ENCODE measurements at places on chromosomes 6 and 20.
A peak's percentile ranks its signal among the peaks of the same experiment; 100 is the strongest.

DNA sequence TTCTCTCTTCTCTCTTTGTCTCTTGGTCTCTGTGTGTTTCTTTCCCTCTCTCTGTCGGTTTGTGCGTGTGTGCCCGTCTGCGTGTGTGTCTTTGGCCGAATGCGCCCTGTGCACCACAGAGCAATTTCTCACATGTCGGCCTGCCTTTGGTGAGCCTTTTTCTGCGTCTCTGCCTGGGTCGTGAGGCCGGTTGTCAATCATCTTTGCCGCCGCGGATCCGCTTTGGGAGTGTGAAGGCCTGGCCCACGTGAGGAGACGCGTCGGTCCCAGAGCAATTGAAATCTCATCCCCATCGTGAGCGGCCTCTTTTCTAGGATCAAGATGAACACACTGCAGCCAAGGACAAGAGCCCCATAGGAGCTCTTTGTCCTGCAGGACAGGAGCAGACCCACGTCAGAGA lies 580.7 kb upstream of the ZNF337 start:
- DNase-seq: no peak

DNA sequence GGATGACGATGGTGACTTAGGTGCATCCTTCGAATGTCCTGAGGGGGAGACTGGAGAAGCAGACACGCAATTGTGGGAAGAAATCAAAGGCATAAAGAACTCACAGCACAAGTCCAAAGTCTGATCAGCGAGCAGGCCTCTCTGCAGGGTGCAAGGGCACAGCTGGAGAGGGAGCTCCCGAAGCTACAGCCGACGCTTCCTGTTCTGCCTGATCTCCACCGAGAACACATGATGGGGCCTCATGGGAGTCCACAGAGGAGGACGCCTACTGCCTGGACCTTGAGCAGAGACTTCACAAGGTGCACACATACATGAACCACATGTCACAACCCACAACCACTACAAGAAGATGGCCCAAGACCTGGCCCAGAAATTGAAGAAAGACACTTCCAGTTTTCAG lies 51.4 kb downstream of the RIN2 start:
- DNase-seq: no peak

DNA sequence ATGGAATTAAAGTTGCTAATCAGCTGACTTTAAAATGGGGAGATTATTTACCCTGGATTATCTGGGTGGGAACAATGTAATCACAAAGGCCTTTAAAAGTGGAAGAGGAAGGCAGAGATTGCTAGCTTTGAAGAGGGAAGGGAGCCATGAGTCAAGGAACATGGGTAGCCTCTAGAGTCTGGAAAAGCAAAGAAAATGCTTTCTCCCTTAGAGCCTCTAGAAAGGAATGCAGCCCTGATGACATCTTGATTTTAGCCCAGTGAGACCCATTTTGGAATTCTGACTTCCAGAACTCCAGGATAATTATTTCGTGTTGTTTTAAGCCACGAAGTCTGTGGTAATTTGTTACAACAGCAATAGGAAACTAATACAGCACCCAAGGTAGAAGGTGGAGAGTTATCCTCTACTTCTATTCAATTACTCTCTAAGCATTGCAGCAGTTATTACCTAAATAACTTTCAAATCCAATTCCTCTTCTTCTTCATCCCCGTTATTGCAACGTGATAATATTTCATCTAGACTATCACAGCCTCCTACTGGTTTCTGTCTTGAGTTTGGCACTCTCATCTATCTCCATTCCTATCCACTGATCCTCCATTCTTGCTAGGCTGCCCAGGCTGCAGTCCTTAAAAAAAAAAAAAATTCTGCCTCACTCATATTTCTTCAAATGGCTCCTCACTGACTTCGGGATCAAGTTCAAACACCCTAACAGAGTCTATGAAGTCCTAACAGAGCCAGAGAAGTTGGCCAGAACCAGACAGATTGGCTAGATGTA lies 224.3 kb downstream of the BTBD9 start:
- no peak for DNase-seq

DNA sequence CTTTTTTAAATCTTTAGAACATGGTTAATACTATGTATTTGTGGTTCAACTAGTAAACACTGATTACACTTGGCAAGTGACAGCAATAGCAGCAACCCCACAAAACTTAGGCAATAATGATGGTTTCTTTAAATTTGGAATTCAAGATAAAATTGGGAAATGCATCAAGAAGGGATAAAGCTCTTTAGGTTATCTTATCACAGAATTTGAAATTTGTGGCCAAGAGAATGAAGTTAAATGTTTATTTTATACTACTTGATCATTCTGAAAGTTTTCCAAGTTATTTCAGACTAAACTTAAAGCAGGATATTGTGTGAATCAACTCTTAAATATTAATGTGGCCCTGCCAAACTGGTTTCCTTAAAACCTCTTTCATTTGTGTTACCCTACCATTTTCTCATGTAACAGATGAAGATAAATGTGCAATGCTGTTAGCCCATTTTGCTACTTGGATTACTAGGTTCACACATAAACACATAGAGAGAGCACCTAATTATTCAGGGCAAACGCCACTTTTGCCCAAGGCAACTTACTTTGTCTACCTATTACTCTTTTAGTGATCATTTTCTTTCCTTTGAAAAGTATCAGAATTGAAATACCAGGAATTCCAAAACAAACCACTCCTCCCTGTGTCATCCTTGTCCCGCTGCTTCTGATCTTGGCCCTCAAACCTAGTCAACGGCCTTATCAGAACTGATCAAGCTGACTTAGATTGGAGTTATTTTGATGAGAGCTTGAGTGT lies 186.7 kb upstream of the TENT5A start:
- DNase-seq: no peak

DNA sequence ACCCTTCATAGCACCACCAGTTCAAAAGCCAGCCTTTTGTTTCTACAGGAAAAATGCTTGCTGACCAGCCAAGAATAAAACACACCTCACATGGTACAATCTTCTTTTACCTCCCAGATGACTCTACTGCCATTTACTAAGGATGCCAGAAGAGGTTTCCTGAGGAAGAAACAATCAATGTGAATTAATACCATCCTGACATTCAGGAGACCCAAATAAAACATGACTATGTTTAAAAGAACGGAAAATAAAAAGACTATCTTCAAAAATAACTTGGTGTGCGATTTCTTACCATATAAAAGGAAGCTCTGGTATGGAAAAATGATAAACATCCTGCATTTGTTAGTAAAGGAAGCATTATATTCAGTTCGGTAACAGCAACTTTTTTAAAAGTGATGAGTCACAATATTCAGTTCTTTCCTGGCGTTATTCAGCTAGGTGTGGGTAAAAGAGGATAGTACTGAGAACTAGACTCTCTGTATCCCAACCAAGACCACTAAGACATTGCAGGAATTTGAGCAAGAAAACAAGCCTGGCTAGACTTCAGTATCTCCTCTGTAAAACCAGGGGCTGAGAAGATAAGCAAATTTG lies 16.3 kb downstream of the COL21A1 start:
- no peak for DNase-seq

DNA sequence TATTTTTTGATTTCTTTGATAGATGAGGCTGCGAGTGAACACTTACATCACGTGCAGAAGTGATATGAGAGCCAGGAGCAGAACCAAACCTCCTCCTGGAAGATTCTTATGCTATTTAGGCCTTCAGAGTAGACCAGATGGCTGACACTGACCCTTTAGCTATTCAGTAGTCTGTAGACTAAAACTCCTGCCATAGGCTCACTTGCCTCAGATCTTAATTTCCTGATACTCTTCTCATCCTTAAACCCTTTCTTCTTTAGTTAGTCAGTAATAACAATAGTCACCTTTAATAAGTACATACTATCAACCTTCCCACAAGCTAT lies 45.2 kb upstream of the PXDC1 start:
- no peak for DNase-seq

GRCh38 chr20:14951105-14951504 lies 613.7 kb upstream of the FLRT3 start:
- DNase-seq: no peak

- peak; percentile 100 for DNase-seq
These were observed at the start of gene SPEF1 for GRCh38 chr20:3781153-3781910. Gene SPEF1 (minus strand): TSS chr20:3781448. CDS start chr20:3781287, 161 bp downstream.

DNA sequence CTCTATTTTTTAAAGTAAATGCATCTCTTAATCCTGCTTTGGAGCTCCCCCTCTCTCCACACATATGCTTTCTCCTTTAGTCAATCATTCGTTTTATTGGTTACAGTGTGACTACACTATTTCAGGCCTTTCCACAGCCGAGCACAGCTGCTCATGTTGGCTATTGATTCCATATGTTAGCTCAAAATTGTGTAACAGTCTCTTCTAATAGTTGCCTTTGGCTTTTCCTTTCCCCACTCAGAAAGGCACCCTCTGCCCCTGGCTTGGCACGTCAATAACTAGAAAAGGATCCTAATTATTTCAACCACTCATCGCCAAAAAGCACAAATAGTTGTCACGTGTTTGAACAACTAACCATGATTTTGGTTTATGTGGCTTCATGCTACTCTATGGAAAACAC lies 410.3 kb upstream of the SLC35B3 start:
- DNase-seq: no peak

GRCh38 chr20:22682381-22682780 lies 98.0 kb upstream of the FOXA2 start:
- no peak for DNase-seq

GRCh38 chr6:97632341-97632740 lies 349.3 kb upstream of the MMS22L start:
- DNase-seq: no peak

DNA sequence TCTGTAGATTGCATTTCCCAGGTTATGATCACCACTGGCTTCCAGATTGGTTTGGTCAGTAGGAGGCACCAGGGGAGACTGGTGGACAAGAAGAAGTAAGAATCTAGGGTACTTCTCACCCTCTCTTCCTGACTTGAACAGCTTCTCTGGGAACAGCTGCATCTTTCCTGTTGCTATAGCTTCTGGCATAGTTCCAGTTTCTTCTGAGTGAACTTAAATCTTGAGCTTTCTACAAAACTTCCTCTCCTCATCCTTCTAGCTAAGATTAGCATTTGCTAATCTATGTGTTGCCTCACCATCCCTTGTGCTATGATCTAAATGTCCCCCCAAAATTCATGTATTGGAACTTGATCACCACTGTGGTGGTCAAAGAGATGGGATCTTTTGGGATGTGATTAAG lies 724.6 kb downstream of the UTRN start:
- no peak for DNase-seq

GRCh38 chr6:116437656-116438055 lies 23.5 kb upstream of the CALHM6 start:
- no peak for DNase-seq

DNA sequence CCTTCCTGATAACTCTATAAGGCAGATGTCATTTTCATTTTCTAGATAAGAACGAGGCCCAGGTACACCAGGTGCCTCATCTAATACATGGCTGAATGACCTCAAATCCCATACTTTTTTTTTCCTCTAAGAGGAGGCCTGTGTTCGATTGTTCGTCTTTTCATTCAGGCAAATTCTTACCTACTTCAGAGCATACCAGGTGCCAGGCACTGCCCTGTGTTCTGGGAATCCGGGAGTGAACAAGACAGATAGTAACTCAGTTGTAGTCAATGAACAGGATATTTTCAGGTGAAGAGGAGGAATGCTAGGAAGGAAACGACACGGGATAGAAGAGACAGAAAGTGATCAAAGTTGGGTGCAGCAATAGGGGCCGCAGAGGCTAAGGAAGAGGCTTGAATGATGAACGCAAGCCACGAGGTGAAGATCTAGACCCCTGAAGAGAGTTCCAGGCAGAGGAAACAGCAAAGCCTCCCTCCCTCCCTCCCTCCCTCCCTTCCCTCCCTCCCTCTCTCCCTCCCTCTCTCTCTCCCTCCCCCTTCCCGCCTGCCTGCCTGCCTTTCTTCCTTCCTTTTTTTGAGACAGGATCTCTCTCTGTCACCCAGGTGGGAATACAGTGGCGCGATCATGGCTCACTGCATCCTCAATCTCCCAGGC lies 150.1 kb upstream of the ZNF217 start:
- DNase-seq: no peak

DNA sequence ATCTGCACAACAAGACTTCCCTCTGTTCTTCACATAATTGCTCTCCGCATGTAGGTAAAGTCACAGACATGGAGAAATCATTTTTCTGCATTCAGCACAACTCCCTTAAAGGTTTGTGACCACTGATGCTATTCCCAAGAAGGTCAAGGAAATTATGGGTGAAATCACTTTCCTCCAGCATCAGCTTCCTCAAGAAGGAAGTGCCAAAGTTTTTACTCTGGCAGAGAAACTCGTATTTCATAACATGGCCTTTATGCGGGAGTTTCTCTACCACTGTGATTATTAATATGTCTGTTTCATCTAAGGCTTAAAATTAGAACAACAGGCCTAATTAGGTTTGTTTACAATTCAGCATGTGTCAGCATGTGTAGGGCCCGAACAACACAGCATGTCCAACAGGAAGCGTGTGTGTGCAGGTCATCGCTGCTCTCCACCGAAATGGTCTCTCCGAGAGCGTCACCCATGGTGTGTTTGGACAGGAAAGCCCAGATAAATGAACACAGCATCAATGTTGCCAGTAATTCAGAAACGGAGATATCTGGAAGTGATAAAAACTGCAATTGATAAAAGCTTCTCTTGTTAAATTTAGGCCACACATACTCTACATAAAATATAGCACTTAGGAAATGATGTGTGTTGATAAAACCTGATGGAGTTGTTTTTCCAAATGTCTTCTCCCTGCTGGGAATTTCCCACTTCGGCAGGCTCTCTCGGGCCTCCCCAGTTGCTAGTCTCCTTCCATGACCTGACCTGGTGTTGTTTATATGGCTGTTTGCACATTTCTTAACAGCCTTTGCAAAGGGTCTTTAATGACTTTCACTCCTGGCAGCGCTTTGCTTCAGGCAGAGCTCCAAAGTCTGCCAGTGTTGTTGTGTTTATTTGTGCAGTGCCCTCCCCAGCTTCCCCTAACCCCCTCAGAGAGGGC lies 265.1 kb upstream of the CEP162 start:
- peak; percentile 16 for DNase-seq

DNA sequence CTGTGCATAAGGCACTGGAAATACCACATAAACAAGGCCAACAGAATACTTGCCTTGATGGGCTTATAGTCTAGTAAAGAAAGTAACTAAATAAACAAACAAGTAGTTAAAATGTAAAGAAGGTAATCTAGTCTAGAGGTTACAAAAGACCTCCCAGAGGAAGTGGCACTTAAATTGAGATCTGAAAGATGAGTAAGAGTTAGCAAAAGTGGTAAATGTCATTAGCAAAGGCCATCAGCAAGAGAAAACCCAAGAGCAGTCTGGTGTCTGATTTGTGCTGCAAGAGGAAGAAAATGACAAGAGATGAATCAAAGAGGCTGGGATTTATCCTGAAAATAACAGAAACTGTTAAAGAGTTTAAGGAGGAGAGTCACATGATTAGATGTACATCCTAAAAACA lies 96.6 kb upstream of the SMLR1 start:
- no peak for DNase-seq

- DNase-seq: peak; percentile 28
These were observed 185.6 kb downstream of the TSHZ2 start for GRCh38 chr20:53157443-53158408.

- DNase-seq: no peak
These were observed 33.8 kb upstream of the ECI2 start for GRCh38 chr6:4169028-4169789.

DNA sequence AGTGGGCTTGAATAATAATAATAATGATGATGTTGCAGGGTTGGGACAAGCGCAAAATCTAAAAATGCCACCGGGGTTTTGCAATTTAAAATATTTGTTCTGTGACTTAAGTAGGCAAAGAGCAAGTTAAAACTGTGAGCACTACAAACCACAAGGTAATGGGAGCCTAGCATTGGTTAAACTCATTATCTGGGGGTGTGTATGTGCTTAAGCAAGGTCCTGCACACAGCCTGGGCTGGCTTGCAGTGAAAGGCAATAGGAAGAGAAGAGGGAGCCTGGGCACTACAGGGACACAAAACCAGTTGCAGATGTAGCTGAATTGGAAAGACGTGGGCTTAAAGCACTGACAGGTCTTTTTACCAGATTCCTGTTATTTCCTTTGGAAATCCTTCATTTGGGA lies 11.7 kb downstream of the SIM1 start:
- no peak for DNase-seq

All from HuH-7.5 (cell line).